Sigmoid colon (tissue), 7 donors: ENCODE measurements at places on chromosomes 12 and 14. TPM values are rescaled to one million over a fixed set of nuclear protein-coding genes. Genes with fewer than 3 reads are reported as not detected.

DNA sequence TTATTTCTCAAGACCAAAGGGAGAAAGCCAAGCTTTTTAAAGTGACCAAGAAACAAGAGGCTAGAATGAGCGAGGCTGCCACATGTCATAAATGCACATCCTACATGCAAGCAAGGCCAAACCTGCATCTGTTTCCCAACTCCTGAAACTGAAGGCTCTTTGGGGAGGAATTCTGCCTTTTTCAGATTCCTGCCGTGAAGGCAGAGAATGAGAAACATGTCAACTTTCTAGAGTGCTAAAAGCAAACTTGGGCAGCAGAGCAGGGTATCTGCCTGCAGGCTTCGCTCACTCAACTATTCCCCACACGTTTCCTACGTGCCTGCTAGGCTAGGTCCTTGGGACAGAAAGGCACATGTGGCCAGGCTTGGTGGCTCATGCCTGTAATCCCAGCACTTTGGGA is 15.2 kb downstream of the DPF3 start:
- no peak overlapping the region for H3K27ac ChIP-seq
- H3K4me1 ChIP-seq = no peaks in the 10 kb centered on the region
- no peaks in the 10 kb centered on the region for H3K36me3 ChIP-seq
- DNase-seq = no peak
- no peak overlapping the region for H3K4me3 ChIP-seq
- H3K27me3 ChIP-seq = no peaks in the 10 kb centered on the region

DNA sequence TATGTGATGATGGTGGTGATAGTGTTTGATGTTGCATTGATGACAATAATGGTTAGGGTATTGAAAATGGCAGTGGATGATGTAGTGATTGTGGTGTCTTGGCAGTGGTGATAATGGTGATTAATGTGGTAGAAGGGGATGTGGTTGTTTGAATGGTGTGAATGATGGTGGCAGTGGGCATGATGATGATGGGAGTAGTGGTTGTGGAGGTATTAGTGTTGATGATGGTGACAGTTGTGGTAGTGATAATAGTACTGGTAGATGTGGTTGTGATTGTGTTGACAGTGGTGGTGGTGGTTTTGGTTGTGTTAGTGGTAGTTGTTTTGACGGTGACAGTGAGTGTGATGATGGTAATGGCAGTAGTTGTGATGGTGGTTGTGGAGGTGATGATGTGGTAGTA is 1049.0 kb downstream of the VRK1 start:
- H3K36me3 ChIP-seq = no peaks in the 10 kb centered on the region
- H3K4me1 ChIP-seq = no peaks in the 10 kb centered on the region
- no peak overlapping the region for H3K27ac ChIP-seq
- H3K27me3 ChIP-seq = no peaks in the 10 kb centered on the region

- H3K27me3 ChIP-seq = no peaks in the 10 kb centered on the region
- H3K4me1 ChIP-seq = no peaks in the 10 kb centered on the region
- H3K4me3 ChIP-seq = no peak overlapping the region
- H3K36me3 ChIP-seq = no peaks in the 10 kb centered on the region
Measured at GRCh38 chr12:87469295-87469694, 559.9 kb downstream of the C12orf50 start.

- H3K27me3 ChIP-seq = no peaks in the 10 kb centered on the region
- H3K4me1 ChIP-seq = no peaks in the 10 kb centered on the region
- no peak overlapping the region for H3K4me3 ChIP-seq
Measured at GRCh38 chr12:122449317-122449716, 26.8 kb upstream of the CLIP1 start.

GRCh38 chr12:49587174-49587908 is 18.1 kb downstream of the FAM186B start:
- H3K36me3 ChIP-seq = no peaks in the 10 kb centered on the region
- no peak for DNase-seq
- H3K27ac ChIP-seq = no peak overlapping the region
- no peak overlapping the region for H3K4me3 ChIP-seq
- peaks cover 13% of the 10 kb centered on the region for H3K4me1 ChIP-seq
- no peaks in the 10 kb centered on the region for H3K27me3 ChIP-seq

GRCh38 chr12:32106517-32107358 is at the start of gene BICD1:
Gene BICD1, plus strand, starts transcription at chr12:32106847. Its CDS starts 485 bp downstream, at chr12:32107332.
- peak within 1 kb of the TSS; percentile 92 for H3K27ac ChIP-seq
- H3K36me3 ChIP-seq = no peaks in the 10 kb centered on the region
- H3K27me3 ChIP-seq = no peaks in the 10 kb centered on the region
- DNase-seq = peak; percentile 95
- peaks cover 19% of the 10 kb centered on the region for H3K4me1 ChIP-seq

DNA sequence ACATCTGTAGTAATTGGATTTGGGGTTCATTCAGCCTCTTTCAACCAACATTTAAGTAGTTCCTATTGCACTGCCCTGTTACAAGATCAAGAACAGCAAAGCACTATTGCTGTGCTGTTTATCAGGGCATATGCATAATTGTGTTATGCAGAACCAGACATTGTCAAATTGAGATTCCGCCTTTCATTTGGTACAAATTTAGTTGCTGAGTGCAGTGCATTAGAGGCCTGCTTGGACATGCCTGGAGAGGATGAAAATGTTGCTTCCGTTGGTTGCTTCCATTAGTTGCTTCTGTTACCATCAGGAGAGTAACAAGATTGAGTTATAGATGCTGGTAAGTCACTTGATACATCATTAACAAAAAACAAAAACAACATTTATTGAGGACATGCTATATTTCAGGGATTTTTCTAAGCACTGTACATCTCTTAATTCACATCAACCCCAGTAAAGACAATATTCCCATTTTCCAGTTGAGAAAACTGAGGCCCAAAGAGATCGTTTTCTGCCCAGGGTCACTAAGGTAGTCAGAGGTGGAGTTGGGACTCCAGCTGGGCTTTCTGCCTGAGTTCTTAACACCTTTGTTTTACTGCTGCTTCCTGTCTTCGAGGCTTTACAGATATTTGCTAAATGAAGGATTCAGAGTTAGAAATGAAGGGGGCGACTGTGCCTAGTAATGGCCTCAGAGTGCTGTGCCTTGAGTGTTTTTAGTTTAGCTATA is 79.3 kb downstream of the PPP2R5C start:
- H3K36me3 ChIP-seq = no peaks in the 10 kb centered on the region
- no peak for DNase-seq
- no peaks in the 10 kb centered on the region for H3K27me3 ChIP-seq
- H3K4me1 ChIP-seq = no peaks in the 10 kb centered on the region
- H3K4me3 ChIP-seq = no peak overlapping the region
- no peak overlapping the region for H3K27ac ChIP-seq

GRCh38 chr12:91561958-91562325 is 379.3 kb upstream of the DCN start:
- no peak overlapping the region for H3K4me3 ChIP-seq
- H3K27me3 ChIP-seq = no peaks in the 10 kb centered on the region
- H3K36me3 ChIP-seq = no peaks in the 10 kb centered on the region
- no peak overlapping the region for H3K27ac ChIP-seq

The BATF gene
- total RNA-seq = 2.3 TPM

The GLT8D2 gene
- total RNA-seq = 18.2 TPM

The SLC6A15 gene
- 0.82 TPM for total RNA-seq

The MEG3 gene
- 37.8 TPM for total RNA-seq
